ENCODE measurements at places on chromosomes 13 and 19. TPM values are rescaled to one million over a fixed set of nuclear protein-coding genes. Genes with fewer than 3 reads are reported as not detected.

- DNase-seq, result no peak
These were observed 487.8 kb upstream of the SPRY2 start for GRCh38 chr13:80828759-80829158.

CGB8 gene
- not detected for polyA plus RNA-seq

DNA sequence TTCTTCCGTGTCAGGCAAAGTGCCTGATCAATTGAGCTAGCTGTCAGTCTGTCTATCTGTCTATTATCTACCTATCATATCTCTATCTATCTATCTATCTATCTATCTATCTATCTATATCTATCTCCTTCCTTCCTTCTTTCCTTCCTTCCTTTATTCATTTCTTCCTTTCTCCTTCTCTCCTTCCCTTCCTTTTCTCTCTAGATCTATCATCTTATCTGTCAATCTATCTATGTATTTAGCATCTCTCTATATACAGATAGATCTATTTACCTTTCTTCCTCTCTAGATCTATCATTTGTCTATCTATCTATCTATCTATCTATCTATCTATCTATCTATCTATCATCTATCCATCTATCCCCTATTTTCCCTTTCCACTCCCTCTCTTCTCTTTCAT lies 5.9 kb upstream of the ZNF536 start:
- no peak for DNase-seq

ZNF730 gene
- not detected for polyA plus RNA-seq

NECTIN2 gene
- 5.6 TPM for polyA plus RNA-seq

KLHL1 gene
- not detected for polyA plus RNA-seq

DHDH gene
- polyA plus RNA-seq, result 0.38 TPM

DNA sequence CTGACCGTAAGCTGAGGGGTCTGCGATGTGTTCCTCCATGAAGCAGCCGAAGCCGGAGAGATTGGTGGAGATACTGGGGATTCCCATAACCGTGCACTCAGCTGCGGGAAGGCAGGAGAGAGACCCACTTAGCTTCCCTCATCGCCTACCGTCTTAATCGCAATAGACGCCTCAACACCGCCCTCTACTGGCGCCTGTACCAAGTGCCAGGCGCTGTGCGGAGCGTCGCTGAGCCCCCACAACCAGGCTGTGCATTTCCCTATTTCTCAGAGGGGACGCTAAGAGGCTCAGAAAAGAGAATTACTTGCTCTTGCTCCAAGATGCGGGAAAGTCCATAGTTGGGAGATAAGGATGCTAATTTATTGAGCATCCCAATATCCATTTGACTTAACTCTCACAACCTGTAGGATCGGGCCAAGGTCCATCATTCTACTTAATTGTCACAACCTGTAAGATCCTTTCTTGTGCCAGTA lies 5.8 kb downstream of the FTL start:
- peak; percentile 76 for DNase-seq

DNA sequence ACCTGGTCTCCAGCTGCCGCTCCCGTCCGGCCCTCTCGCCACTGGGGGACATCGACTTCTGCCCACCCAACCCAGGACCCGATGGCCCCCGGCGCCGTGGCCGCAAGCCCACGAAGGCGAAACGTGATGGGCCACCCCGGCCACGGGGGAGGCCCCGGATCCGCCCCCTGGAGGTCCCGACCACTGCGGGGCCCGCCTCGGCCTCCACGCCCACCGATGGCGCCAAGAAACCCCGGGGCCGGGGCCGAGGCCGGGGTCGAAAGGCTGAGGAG lies 6.7 kb downstream of the PRR12 start:
- no peak for DNase-seq

DNA sequence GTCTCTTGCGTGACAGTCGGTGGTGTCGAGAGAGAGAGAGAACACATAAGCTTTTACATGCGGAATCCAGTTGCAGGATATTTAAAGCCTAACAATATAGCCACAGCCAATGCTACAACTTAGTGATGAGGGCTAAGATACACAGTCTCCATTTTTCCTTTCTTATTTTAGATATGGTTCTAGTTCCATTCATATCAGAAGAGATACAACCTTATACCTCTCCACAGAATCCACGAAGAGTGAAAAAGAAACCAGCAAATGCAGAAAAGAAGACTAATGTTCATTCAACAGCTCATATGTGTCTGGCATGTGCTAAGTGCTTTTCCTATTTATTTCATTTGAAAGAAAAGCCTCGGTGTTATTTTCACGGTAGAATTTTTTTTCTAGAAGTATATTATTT lies 249.0 kb upstream of the SLITRK1 start:
- DNase-seq, result no peak

ZNF492 gene
- not detected for polyA plus RNA-seq

DNA sequence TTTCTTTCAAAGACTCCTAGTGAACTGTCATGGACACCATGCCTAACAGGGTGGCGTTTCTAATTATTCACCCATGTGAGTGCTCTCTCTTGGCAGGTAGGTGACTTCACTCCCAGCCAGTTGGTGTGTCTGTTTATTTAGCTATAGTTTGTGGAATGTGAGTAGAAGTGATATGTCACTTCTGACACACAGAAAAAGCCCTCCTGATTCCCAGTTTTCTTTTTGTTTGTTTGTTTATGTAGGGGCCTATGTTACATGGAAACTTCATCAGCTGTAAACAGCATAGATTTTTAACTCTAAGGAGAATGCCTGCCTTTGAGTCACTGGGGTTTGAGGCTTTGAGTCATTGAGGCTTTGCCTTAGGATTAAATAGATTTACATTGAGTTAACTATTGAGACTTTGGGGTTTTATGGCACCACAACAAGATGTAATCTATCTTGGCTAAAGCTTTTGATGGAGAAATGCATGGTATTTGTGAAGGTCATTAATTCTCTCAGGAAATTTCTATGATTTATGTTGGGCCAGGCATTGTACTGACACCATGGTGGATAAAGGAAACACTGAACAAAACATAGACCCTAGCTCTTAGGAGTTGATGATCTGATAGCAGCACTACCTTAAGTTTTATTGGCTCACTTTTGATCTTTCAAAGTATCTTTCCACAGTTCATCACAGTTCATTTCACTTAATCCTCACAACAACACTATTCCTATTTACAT lies 45.3 kb downstream of the UFM1 start:
- DNase-seq, result no peak

S1PR5 gene
- polyA plus RNA-seq, result not detected

Measured in CD14-positive monocyte (primary cell).